ENCODE measurements at places on chromosomes 16 and 17.

- DNase-seq: no peak
Observed at GRCh38 chr16:7650431-7650830, 317.8 kb downstream of the RBFOX1 start.

DNA sequence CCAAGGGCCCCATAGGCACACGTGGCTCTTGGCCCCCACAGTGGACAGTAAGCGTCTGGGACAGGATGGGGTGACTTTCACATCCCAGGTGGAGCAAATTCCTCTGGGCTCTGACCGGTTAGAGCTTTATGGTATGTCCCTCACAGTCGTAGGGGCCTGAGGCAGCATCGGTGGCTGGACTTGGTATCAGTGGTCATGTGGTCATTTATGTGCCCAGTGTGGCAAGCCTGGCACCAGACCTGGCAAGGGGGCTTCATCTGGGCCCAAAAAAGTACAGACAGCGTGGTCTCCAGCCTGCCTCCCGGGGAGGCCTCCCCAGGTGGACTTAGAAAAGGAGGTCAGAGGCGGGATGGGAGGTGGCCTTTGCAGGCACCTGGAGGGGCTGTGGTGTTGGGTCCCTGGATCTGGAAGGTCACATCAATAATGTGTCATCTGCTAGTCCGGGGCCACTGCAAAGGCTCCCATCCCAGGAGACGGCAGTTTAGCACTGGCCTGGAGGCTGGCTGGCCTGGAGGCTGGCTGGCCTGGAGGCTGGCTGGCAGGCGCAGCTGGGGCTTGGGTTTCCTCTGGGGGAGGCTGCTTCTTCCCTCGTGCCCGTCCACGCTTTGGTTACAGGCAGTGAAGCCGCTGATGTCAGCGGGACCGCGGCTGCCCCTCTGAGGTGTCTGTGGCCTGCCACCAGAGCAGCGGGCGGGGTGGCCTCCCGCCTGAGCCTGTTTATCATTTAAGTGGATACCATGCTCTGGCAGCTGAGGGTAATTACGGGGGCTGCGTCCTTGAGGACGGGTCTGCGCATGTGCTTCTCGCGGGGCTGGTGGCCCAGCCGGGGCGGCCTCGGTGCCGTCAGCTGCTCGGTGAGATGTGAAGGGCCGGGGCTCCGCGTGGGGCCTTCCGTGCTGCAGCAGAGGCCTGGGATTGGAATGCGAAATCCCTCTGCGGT, 20.7 kb upstream of the CBX4 start:
- DNase-seq: no peak

- no peak for DNase-seq
Observed at GRCh38 chr16:81366316-81366932, 51.7 kb downstream of the GAN start.

DNA sequence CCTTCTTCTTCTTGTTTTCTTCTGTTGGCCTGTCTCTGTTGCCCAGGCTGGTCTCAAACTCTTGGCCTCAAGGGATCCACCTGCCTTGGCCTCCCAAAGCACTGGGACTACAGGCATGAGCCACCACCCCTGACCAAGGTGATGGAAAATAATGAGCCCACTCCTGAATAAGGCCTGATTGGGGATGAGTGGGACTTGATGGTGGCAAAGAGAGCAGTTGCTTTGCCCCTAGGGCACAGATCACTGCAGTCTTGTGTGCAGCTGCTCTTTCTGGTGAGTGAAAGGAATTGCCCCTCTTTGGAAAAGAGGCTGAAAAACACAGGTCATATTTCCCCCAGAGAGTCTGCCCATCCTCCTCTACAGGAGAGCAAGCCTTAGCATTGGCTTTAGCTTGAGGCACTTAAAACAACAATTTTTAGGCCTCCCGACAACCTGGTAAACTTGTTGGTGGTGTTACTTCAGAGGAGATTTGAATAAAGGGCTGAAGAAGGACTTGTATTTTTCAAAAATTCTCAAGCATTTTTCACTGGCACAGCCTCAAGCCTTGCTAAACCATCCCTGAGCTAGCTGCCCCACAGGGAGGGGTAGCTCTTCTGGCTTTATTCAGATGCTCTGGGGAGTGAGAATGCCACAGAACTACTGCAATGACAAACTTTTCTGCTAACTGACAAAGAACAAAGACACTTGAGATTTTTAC, 6.1 kb upstream of the PDP2 start:
- DNase-seq: no peak

DNA sequence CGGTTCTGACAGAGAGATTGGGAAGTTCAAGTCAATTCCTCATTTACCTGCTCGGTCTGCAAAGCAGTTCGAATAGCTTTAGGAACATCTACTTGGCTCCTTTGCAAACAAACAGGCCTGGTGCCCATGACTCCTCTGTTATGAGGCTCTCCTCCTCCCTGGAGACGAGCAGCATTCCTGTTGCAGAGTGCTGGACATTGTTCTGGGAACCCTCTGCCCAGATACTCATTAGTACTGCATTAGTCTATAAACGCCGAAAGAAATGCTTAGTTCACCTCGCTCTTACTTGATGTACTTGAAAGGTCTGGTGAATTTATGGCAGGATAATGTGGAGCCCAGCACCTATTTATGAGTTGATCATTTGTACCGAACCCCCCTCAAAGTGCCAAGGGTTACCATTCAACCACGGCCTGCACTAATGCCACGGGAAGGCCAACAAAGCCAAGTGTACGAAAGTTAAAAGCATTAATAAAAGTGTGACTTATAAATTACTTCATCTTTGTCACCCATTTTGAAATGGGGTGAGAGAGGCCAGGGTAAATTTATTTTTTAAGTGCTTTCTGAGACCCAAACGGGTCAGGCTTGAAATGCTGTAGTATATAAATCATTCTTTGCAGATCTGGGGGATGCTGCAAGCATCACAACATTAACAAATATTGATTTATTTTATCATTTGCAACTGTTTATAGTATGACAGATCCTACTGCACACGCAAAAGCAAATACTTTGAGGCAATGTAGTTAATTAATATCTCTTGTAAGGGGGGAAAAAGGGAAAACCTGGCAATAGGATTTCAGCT, 478.9 kb upstream of the PSMD7 start:
- DNase-seq: no peak

GRCh38 chr17:55649957-55650597, 72.6 kb downstream of the TMEM100 start:
- DNase-seq: no peak

DNA sequence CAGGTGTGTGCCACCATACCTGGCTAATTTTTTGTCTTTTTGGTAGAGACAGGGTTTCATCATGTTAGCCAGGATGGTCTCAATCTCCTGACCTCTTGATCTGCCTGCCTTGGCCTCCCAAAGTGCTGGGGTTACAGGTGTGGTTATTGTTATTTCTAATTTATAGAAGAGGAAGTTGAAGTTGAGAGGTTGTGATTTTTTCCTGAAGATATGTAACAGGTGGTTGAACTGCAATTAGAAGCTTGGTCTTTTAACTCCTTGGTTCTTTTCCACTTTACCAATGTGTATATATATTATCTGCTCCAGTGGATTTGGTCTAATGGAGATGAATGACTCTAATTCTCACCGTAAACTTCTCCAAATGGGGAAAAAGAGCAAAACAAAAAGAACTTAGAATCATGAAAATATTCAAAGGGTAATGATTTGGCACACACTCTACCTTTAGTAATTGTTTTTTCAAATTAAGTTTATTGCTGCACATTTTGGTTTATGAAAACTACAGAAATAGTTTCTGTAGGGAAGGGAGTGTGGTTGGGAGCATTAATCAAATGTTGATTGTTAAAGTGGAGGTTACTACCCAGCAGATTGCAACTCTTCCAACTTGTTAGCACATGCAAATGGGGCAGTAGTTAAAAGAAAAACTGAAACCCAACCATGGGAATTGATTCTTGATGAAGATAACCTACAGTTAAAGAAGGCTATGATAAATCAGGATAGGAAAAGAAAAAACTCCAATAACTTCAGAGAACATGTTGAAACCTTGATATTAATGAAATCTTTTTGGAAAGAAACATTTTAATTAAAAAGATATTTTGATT, 1.8 kb upstream of the KRT10 start:
- DNase-seq: no peak
